ENCODE measurements at places on chromosomes 5 and 9.

DNA sequence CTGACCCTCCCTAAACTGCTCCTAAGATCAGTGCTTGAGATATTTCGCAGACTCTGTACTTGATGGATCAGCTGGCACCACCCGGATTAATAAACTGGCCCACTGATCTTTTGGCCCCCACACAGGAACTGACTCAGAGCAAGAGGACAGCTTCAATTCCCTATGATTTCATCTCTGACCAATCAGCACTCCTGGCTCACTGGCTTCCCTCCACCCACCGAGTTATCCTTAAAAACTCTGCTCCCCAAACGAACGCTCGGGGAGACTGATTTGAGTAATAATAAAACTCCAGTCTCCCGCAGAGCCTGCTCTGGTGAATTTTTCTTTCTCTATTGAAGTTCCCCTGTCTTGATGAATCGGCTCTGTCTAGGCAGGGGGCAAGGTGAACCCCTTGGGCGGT, 36.5 kb upstream of the CD180 start:
- DNase-seq: no peak

DNA sequence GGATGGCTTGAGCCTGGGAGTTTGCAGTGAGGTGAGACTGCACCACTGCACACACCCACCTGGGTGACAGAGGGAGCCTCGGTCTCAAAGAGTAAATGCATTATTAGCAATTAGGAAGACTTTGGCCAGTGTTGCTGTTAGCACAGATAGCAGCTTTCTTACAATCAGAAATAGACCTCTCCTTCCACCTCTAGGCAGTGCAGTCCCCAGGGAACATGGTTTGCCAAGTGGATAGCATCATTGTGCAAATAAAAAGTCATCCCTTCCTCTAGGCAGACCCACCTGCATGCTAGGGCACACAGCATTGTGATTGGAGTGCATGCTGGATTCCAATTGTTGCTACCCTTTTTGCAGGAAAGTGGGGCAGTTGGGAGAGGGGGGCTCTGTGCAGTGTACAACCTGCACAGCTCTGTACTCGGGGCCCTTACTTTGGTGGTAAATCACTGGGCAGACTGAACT, 77.9 kb upstream of the KLF9 start:
- no peak for DNase-seq

DNA sequence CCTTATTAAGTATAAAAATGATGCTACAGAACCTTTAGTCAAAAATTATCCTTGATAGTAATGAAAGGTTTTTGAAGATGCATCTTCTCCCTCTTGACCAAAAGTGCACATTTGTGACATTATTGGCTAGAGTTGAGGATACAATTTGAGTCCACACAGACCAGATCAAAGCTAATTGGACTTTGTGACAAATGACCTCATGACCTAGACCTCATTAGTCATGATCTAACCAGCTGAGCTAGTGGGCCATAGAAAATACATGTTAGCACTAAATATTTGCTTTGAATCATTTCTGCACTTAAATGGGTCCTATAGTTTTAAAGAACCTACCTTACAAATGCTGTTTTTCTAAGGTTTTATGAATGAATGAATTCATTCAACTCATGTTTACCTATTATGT, 182.1 kb downstream of the RFX3 start:
- no peak for DNase-seq

GRCh38 chr9:131733541-131734061, 6.3 kb downstream of the RAPGEF1 start:
- DNase-seq: no peak

- no peak for DNase-seq
These were observed 477.8 kb downstream of the SPATA31A7 start for GRCh38 chr9:61667559-61668121.

DNA sequence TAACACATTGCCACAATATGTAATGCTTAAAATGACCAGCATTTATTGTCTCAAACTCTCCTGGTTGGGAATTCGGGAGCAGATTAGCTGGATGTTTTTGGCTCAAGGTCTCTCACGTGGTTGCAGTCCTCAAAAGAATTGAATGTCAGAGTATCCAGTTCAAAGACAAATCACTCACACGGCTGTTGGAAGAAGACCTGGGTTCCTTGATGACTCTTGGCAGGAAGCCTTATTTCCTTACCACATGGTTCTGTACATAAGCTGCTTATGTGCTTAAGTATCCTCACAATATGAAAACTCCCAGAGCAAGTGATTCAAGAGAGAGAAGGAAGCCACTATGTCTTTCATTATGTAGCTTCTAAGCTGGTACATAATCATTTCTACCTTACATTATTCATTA, 230.3 kb upstream of the PTPRD start:
- DNase-seq: no peak

- no peak for DNase-seq
These were observed 51.2 kb downstream of the FXN start for GRCh38 chr9:69086769-69087168.

GRCh38 chr5:4097199-4097598, 501.6 kb downstream of the IRX1 start:
- no peak for DNase-seq

DNA sequence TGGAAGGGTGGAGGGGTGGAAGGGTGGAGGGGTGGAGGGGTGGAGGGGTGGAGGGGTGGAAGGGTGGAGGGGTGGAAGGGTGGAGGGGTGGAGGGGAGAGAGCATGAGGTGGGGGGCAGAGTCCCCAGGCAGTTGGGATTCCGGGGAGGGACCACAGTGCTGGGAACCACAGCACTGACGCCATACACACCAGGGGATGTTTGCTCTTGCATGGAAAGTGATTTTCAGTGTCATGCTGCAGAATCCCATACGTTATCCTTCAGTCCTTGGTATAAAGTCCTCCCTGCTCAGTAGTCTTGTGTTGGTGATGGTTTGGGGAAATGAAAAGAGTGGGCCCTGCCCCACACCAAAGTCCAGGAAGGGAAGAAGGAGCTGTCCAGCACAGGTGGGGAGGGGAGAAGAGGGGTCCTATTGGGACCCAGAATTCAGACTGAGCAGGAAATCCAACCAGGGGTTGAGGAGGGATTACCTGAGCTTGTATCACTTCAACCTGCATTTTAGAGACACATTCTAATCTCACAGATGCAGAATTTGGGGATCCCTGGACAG, 5.5 kb upstream of the FIBCD1 start:
- no peak for DNase-seq

- DNase-seq: no peak
These were observed 43.4 kb downstream of the ANGPTL2 start for GRCh38 chr9:127078988-127079387.

- no peak for DNase-seq
These were observed 52.3 kb upstream of the PTPDC1 start for GRCh38 chr9:94031946-94032345.

DNA sequence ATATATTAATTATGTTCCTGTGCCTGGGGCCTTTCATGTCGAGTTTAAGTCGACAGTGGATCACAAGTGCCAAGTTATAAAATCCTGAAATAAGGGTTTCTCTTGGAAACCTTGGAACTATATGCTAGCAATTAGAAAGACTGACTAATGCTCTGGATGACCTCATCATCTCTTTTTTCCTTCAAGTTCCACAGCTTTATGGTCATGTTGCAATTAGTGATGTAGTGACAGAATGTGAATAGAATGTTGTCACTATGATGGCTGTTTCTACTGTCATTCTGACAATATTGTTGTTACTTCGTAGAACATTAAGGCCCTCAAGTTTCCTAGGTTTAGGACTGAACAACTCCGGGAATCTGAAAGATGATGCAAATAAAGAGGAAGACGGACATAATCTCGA, 368.0 kb upstream of the SEMA6A start:
- DNase-seq: no peak

DNA sequence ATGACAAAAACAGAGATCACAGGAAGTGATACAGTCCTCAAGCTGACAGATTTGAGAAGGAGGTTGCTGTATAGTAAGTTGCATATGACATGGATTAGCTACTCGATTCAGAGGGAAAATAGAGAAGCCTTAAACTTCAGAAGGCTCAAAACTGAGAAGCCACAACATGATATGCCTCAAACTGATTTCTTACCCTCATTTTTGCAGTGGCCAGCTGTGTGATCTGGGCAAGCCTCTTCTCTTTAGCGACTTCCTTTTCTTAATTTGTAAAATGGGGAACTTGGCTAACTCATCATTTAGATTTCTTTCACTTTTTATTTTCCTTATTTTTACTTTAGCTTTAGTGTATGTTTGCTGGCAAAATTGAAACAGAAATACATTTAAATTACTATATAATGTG, 421.1 kb downstream of the KIF4B start:
- no peak for DNase-seq

DNA sequence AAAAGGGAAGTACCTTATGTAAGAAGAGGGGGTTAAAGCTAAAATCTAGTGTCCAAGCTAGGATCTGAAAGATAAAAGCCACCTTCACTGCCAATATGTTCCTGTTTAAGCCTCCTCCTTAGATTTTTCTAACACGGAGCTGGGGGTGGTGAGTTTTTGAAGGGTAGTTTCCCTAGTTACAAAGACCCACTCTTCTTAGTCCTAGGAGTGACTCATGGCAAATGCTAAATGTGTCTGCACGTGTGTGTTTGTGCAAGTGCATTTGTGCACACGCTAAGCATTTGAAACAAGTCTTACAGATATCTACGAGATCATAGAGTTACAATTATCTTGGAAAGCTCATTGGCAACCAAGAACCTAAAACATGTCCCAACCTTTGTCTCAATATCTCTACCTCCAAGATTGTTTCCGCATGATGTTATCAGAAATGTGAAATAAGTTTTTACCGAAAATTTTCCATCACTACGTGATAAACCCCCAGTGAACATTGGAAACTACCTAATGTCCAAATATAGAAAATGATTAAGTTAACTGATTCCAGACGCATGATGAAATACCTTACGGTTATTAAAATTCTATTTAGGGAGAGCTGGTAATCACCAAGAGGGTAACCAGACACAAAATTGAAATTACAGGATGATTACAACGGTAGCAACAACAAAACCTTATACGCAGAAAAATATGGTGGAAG, 78.0 kb upstream of the HRH2 start:
- DNase-seq: no peak

- DNase-seq: no peak
These were observed 169.2 kb downstream of the SLC12A2 start for GRCh38 chr5:128252756-128253155.

- DNase-seq: no peak
These were observed 487.2 kb upstream of the ST8SIA4 start for GRCh38 chr5:101390151-101390908.

DNA sequence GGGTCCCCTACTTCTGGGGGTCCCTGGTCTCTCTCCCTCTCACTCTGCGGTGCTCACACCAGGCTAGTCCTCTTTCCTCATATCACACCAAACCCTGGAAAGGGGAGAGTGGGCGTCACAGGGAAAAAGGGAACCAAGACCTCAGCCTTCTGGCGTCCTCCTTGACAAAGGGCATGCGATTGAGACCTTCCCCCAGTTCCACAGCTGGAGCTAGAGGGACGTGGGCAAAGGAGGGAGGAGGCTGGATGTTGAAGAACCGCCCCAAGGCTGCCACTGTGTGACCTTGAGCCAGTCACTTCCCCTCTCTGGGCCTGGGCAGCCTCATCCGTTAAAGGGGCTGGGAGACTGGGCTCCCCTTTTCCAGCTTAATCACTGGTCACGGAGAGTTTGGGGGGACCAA, 18.5 kb upstream of the TOR2A start:
- DNase-seq: no peak

DNA sequence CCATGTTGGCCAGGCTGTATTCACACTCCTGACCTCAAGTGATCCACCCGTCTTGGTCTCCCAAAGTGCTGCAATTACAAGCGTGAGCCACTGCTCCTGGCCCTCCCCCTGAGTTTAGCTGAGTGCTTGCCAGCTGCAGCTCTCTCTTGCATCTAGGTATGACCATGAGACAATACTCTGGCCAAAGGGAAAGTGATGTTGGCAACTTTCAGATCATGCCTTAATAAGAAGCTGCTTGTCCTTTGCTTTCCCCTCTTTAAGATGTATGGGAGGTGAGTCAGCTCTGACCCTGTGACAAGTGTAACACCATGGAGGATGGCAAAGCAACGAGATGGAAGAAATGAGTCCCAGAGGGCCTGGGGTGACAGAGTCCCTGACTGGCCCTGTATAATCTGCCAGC, 18.7 kb upstream of the DCAF12 start:
- DNase-seq: no peak

- DNase-seq: no peak
These were observed 13.9 kb downstream of the IFNA1 start for GRCh38 chr9:21454149-21454548.

DNA sequence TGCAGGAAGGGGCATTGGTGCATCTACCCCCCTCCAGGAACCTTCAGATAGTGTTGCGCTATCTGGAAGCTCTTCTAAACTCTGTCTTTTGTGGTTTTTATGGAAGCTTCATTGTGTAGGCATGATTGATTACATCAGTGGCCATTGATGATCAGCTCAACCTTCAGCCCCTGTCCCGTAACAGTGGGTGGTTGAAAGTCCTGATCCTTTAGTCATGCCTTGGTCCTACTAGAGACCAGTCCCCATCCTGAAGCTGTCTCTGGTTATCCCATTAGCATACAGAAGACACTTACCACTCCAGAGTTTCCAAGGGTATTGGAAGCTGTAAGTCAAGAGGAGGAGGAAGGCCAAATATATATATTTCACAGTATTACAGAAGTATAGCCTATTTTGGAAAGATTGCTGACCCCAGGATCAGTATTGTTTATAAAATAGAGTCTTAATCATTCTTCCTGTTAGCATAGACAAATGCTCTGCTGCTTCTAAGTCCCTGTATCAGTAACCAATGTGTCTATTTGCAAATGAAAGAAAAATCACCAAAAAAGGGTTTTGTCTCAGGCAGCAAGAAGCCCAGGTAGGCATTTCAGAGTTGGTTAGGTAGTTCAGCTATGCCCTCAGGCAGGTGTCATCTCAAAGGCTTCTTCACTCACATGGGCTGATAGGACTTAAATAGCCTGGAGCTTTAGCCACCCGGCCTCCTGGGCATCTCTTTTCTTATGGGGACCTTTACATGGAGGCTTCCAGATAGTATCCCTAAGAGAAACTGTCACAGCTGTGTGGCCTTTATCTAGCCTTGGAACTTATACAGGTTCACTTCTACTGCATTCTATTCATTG, 41.6 kb downstream of the SPIN1 start:
- DNase-seq: no peak

DNA sequence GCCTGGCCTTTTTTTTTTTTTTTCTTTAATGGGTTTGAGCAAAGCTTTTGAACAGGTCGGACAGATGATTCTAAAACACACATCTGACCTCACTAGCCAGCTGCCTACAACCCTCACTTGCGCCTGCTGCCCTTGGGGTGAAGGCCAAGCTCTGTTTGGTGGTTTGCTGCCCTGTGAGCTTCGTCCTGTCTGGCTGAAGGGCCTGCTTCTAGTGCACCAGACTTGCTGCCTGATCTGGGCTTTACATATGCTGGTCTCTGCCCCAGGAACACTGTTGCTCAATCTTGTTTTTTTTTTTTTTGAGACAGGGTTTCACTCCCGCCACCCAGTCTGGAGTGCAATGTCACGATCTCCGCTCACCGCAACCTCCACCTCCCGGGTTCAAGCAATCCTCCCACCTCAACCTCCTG, 16.4 kb upstream of the DOLPP1 start:
- no peak for DNase-seq

DNA sequence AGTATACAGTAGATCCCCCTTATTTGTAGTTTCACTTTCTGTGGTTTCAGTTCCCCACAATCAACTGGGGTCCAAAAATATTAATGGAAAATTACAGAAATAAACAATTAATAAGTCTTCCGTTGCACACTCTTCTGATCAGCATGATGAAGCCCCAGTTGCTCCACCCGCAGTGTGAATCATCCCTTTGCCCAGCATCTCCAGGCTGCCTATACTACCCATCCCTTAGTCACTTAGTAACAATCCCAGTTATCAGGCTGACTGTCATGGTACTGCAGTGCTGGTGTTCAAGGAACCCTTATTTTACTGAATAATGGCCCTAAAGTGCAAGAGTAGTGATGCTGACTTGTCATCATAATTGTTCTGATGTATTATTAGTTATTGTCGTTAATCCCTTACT, 28.9 kb downstream of the SHC3 start:
- no peak for DNase-seq
